ENCODE measurements at places on chromosomes 6 and 20. TPM values are rescaled to one million over a fixed set of nuclear protein-coding genes. Genes with fewer than 3 reads are reported as not detected.

The FBXL4 gene
- 16.3 TPM for total RNA-seq

The DNAH8 gene
- total RNA-seq: 0.07 TPM

GRCh38 chr6:134642279-134642678 lies 307.6 kb downstream of the ALDH8A1 start:
- no peaks in the 10 kb centered on the region for H3K27me3 ChIP-seq
- no peaks in the 10 kb centered on the region for H3K36me3 ChIP-seq
- H3K27ac ChIP-seq: no peak overlapping the region
- no peak overlapping the region for H3K4me3 ChIP-seq

GRCh38 chr6:30618270-30618797 lies 694 bp downstream of the MRPS18B start:
- H3K4me1 ChIP-seq: peaks cover 28% of the 10 kb centered on the region
- peak overlapping the region; percentile 87 for H3K4me3 ChIP-seq
- H3K27me3 ChIP-seq: no peaks in the 10 kb centered on the region
- DNase-seq: no peak

DNA sequence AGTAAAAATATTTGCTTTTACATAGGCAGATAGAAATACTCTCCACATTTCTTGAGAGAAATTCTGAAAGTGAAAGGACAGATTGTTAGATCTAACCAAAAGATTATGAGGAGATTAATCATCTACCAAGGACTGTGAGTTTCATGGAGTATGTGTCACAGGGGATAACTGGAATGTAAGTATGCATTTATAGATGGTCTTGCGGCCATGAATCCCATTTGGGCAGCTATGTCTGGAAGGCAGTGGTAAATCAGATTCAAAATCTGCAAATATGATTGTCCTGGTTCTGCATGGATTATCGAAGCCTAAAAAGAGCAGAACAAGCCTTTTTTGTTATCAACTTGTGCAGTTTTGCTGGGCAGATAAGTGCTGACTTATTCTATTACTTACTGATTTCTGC lies 293.8 kb downstream of the RFPL4B start:
- H3K27me3 ChIP-seq: no peaks in the 10 kb centered on the region
- DNase-seq: no peak
- no peaks in the 10 kb centered on the region for H3K36me3 ChIP-seq
- no peaks in the 10 kb centered on the region for H3K4me1 ChIP-seq
- no peak overlapping the region for H3K27ac ChIP-seq

DNA sequence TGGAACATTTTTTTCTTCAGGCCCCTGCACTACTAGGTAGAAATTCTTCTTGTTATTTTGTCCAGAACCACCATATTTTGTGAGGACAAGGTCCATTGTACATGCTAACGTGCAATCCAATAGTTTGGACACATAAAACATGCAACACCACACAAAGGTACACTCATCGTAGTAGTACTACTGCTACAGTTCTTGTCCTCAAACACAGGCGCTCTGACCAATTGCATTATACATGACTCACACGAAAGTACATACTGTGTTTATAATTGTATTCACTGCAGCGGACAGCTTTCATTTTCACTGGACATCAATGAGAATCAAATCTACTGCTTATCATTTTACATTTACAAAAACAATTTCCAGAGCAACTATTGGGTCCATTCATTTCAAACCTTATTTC lies 15.3 kb upstream of the SMLR1 start:
- no peak overlapping the region for H3K4me3 ChIP-seq
- DNase-seq: no peak
- H3K27ac ChIP-seq: no peak overlapping the region
- no peaks in the 10 kb centered on the region for H3K27me3 ChIP-seq
- H3K4me1 ChIP-seq: no peaks in the 10 kb centered on the region

DNA sequence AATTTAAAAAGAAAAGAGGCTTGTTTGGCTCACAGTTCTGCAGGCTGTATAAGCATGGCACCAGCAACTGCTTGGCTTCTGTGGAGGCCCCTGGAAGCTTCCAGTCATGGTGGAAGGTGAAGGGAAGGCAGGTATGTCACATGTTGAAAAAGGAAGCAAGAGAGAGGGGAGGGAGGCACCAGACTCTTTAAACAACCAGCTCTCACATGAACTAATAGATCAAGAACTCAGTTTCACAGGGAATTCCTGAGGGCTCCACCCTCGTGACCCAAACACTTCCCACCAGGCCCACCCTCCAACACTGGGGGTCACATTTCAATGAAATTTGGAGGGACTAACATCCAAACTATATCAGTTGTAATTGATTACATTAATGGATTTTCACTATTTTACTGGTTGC lies 127.9 kb upstream of the MLIP start:
- H3K4me3 ChIP-seq: no peak overlapping the region
- DNase-seq: no peak
- H3K4me1 ChIP-seq: no peaks in the 10 kb centered on the region

DNA sequence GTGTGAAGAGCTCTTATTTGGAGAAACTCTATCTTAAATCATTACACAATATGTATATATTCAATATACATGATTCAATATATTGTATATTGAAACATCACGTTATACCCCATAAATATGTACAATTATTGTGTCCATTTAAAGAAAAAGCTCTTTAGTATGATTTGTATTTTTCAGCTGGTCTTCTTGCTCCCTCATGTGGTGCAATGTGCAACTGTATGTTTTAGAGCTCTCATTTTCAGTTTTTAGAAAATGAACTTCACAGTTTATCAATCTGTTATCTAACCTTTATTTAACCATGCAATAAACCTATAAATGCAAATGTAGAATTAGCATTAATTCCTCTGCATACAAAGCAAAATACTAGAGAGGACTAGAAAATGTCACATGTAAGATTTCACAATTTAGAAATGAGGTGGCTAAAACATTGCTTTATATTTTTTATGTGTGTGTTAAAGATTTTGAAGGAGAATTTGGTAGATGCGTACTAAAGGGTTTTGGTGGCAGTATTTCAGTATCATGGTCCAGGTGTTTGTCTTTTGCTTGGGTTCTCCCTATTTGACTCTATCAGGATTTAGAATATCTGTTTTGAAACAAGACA lies 167.1 kb downstream of the PHF3 start:
- no peaks in the 10 kb centered on the region for H3K4me1 ChIP-seq
- H3K4me3 ChIP-seq: no peak overlapping the region
- peaks cover 9% of the 10 kb centered on the region for H3K27me3 ChIP-seq
- DNase-seq: no peak
- H3K36me3 ChIP-seq: no peaks in the 10 kb centered on the region

GRCh38 chr20:35899064-35899463 lies 55.2 kb downstream of the SCAND1 start:
- no peak overlapping the region for H3K27ac ChIP-seq
- no peaks in the 10 kb centered on the region for H3K27me3 ChIP-seq
- H3K36me3 ChIP-seq: peaks cover 3% of the 10 kb centered on the region
- no peak overlapping the region for H3K4me3 ChIP-seq

All from activated naive CD4-positive, alpha-beta T cell treated with anti-CD3 and anti-CD28 coated beads for 36 hours (primary cell).